Osteocyte (in vitro differentiated cells): ENCODE measurements at places on chromosomes 2 and 18.
A peak's percentile ranks its signal among the peaks of the same experiment; 100 is the strongest.

DNA sequence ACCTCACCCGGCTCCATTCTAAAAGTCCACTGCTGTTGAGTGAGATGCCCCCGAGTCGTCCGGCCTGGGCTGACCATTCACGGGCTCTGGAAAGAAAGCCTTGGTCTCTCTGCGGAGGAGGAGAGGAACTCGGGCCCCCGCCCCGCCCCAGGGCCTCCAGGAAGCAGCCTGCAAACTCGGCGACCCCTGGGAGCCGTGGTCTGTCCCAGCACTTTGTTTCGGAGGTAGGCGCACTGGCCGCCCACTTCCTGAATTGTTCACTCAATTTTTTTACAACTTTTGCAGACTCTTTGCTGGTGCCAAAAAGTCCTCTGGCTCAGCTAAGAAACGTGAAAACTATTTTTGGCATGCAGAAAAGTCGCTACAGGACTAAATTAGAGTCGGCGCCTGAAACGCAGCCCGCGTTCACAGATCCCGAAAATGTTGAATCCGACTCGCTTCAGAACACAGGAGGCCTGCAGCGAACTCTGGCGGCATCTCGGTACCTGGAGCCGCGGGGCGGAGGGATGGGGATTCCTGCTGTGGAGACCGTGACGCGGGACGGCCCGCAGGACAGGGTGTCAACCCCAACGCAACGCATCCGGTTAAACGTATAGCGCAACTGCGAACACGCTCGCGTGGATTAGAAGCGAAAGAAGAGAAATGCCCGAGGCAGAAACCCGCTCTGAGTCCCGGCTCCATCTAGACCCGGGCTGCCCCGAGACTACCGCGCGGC, 1.5 kb downstream of the PXDN start:
- no peaks in the 10 kb centered on the region for H3K36me3 ChIP-seq
- peak overlapping the region; percentile 96 for H3K4me3 ChIP-seq
- peak; percentile 93 for DNase-seq

GRCh38 chr2:58865436-58865835, 624.3 kb upstream of the FANCL start:
- no peak overlapping the region for H3K4me3 ChIP-seq
- peaks cover 28% of the 10 kb centered on the region for H3K27me3 ChIP-seq
- no peaks in the 10 kb centered on the region for H3K4me1 ChIP-seq
- H3K27ac ChIP-seq: no peak overlapping the region

GRCh38 chr18:79353267-79353666, 42.5 kb upstream of the NFATC1 start:
- no peak for DNase-seq
- peaks cover 7% of the 10 kb centered on the region for H3K36me3 ChIP-seq

GRCh38 chr2:31823558-31823957, 187.2 kb downstream of the MEMO1 start:
- DNase-seq: no peak
- no peaks in the 10 kb centered on the region for H3K27me3 ChIP-seq
- no peaks in the 10 kb centered on the region for H3K4me1 ChIP-seq
- no peak overlapping the region for H3K27ac ChIP-seq
- no peaks in the 10 kb centered on the region for H3K36me3 ChIP-seq

DNA sequence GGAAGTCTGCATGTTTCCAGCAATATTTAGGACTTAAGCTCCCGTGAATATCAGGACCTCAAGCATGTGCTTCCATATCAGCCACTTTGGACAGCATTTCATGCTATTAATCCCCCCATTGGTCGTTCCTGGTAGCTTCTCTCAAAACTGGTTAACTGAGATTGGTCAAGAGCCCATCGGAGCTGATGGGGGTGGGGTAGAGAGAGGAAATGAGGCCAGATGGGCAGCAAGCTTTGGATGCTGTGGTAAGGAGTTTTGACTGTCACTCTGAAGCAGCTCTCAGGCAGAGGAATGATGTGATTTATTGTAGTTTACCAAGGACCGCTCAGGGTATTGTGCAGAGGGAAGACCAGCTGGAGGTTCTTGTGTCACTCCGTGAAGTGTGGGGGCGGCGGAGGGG, 81.8 kb downstream of the FAM168B start:
- H3K4me3 ChIP-seq: no peak overlapping the region
- H3K4me1 ChIP-seq: no peaks in the 10 kb centered on the region
- DNase-seq: no peak
- H3K27me3 ChIP-seq: peaks cover 43% of the 10 kb centered on the region
- no peaks in the 10 kb centered on the region for H3K36me3 ChIP-seq

GRCh38 chr2:152573168-152573567, 144.1 kb downstream of the PRPF40A start:
- peaks cover 13% of the 10 kb centered on the region for H3K36me3 ChIP-seq
- H3K4me1 ChIP-seq: peaks cover 16% of the 10 kb centered on the region
- no peaks in the 10 kb centered on the region for H3K27me3 ChIP-seq

- H3K36me3 ChIP-seq: no peaks in the 10 kb centered on the region
- no peak overlapping the region for H3K27ac ChIP-seq
- no peaks in the 10 kb centered on the region for H3K27me3 ChIP-seq
- DNase-seq: peak; percentile 72
- peaks cover 46% of the 10 kb centered on the region for H3K4me1 ChIP-seq
- H3K4me3 ChIP-seq: no peak overlapping the region
These were observed 46.7 kb downstream of the LDLRAD4 start for GRCh38 chr18:13265008-13265910.

DNA sequence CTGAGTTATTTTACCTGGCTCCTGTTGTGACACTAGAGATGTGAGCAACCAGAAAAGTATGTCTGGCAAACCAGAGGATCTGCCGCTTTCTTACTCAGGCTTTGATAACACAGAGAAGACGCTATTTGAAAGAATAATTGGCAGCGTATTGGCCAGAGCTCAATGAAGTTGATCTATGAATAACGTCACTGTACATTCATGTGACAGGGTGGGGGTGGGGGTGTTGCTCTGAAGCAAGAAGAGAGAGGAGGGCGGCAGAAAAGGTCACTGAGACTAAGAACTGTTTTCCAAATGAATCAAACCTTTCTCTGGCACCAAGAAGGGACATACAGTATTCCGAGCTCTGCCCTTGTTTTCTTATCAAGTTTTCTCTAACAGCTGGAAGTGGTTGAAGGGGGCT, 1.7 kb upstream of the ONECUT2 start:
- no peak for DNase-seq
- H3K36me3 ChIP-seq: no peaks in the 10 kb centered on the region
- peaks cover 87% of the 10 kb centered on the region for H3K27me3 ChIP-seq
- peaks cover 44% of the 10 kb centered on the region for H3K4me1 ChIP-seq

- DNase-seq: peak; percentile 32
- H3K27me3 ChIP-seq: peaks cover 72% of the 10 kb centered on the region
- no peak overlapping the region for H3K4me3 ChIP-seq
- H3K27ac ChIP-seq: no peak overlapping the region
These were observed 19.9 kb upstream of the TFCP2L1 start for GRCh38 chr2:121304941-121305340.

GRCh38 chr2:241563981-241564595, 5.5 kb downstream of the BOK start:
- peaks cover under 1% of the 10 kb centered on the region for H3K36me3 ChIP-seq
- H3K27me3 ChIP-seq: no peaks in the 10 kb centered on the region
- H3K4me1 ChIP-seq: peaks cover 41% of the 10 kb centered on the region
- DNase-seq: no peak

GRCh38 chr2:42156721-42157120, 12.4 kb upstream of the EML4 start:
- H3K4me3 ChIP-seq: no peak overlapping the region
- DNase-seq: no peak
- no peak overlapping the region for H3K27ac ChIP-seq

DNA sequence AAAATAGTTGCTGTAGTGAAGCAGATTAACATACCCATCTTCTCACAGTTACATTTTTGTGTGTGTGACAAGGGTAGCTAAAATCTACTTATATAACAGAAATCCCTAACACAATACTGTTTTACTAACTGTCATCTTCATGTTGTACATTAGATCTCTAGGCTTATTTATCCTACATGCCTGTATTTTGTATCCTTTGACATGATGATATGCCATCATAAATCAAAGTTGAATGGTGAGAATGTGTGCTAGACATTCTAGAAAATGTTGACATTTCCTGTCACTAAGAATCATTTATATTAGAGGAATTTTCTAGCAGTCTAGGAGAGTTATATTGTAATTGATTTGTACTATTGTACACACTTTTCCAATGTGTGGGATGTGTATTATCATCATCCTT, 21.5 kb upstream of the CALCRL start:
- peaks cover 42% of the 10 kb centered on the region for H3K36me3 ChIP-seq

DNA sequence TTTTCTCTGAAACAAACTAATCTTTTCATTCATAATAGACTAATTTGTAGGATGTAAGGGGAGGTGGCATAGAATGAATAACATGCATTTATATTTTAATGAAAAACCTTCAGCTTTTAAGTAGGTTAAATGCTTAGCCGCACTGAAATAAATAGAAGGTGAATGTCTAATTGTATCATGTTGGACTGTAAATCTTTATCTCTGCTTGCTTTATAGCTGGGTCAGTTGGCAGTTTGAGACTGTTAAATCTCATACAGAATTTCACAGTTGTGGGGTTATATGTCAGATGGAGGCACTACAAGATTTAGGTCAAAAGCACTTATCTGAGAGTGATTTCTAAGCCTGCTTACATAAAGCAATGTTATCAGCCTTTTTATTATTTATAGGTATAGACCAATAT, 174.7 kb upstream of the SIX3 start:
- H3K36me3 ChIP-seq: peaks cover 3% of the 10 kb centered on the region
- H3K27ac ChIP-seq: no peak overlapping the region
- peaks cover 12% of the 10 kb centered on the region for H3K4me1 ChIP-seq
- H3K27me3 ChIP-seq: peaks cover 56% of the 10 kb centered on the region
- no peak overlapping the region for H3K4me3 ChIP-seq

DNA sequence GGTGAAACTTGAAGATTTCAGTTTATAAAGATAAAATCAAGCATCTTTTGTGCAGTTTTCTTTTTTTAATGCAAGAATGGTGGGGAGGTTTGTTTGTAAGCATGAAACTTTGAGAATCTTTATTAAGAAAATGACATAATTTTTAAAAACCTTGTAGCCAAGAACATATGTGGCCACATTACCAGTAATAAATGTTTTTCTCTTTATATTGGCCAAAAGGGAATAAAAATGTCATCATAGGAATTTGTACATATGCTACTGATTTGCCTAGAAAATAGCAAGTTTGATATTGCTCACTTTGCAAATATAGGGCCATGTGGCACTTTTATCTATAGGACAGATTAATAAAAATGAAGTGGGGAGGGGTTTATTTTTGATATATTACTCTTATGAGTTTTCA, 25.6 kb downstream of the METTL21A start:
- peaks cover 5% of the 10 kb centered on the region for H3K4me1 ChIP-seq
- peaks cover 36% of the 10 kb centered on the region for H3K36me3 ChIP-seq
- no peak overlapping the region for H3K4me3 ChIP-seq
- no peaks in the 10 kb centered on the region for H3K27me3 ChIP-seq
- peak overlapping the region; percentile 48 for H3K27ac ChIP-seq
- DNase-seq: no peak

DNA sequence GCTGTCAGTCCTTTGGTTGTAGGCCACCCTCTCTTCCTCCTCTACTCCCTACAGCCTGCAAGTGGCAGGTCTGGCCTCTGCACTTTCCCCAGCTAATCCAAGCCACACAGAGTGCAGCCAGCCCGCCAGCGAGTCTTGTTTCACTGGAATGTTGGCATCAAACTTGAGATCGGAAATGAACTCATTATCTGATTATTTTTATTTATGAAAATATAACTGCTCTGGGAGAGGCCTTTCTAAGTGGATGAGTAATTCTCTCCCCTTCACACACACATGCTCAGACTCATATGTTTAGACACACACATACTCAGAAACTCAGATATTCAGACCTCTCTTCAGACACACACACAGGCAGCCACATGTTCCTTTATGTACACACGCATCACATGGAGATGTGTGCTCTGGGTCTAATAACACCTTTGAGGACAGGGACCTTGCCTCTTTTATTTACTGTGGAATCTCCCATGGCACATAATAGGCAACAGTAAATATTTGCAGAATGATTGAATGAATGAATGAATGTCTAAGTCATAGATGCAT, 151.3 kb downstream of the ZFP36L2 start:
- H3K36me3 ChIP-seq: no peaks in the 10 kb centered on the region
- peaks cover 75% of the 10 kb centered on the region for H3K4me1 ChIP-seq
- DNase-seq: no peak
- H3K4me3 ChIP-seq: no peak overlapping the region

DNA sequence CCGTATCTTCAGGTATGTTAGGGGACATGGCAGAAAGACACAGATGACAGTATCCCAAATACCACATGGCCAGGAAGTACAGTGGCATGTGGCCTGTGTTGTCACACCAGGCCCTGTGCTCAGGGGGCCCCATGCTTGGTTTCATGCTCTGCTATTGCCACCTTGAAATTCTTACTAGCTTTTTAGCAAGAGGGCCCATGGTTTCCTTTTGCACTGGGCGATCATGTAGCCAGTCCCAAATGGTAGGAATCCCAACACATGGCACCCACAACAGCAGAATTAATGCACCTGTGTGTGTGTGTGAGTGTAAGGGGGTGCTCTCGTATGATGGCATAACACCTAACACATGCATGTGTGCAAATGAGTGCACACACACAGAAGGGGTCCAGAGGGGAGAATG, 39.2 kb downstream of the MYO7B start:
- peak; percentile 62 for DNase-seq
- no peaks in the 10 kb centered on the region for H3K36me3 ChIP-seq
- H3K4me3 ChIP-seq: no peak overlapping the region

DNA sequence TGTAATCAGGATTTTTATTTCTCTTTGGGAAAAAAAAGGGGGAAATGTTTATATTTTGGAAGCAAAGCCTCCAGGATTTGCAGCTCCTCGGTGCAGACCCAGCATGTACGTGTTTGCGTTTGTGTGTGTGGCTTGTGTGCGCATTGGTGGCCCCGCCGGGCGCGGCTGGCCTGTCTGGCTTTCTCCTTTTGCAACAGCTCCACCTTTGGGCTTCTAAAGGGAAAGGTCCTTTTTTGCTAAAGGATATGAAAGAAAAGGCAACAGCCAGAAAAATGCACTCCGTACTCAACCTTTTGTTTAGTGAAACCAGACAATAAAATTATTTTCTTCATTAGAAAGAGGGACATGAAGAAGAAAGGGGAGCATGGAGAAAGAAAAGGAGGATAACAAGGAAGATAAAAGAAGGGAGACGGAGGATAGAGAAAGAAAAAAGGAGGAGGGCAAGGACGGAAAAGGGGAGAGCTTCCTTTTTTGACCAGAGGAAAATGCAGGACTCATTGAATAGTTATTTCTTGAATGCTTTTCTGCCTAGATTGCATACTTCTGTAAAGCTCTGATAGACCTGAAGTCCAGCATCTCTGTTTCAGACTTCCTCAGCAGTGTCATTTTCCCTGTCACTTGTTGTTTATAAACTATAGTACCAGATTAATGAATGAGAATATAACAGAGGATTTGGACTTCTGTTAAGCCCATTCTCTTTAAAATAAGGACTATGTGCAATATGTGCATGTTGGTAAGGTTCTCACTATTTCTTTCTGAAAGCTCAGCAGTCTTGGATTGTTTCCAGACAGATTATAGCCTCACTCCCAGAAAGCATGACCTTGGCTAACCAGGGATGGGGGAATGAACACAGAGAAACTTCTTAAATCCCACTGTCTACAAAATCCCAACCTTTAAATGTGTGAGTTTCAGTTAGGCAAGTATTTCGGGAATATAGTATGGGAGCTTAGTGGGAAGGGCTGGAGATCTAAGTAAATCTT, 563.1 kb upstream of the PIK3C3 start:
- peaks cover 16% of the 10 kb centered on the region for H3K4me1 ChIP-seq
- DNase-seq: peak; percentile 85
- peaks cover 8% of the 10 kb centered on the region for H3K27me3 ChIP-seq
- no peaks in the 10 kb centered on the region for H3K36me3 ChIP-seq

GRCh38 chr2:44211183-44211582, 42.5 kb downstream of the PPM1B start:
- H3K27ac ChIP-seq: no peak overlapping the region
- peaks cover 29% of the 10 kb centered on the region for H3K36me3 ChIP-seq
- DNase-seq: no peak
- H3K4me1 ChIP-seq: no peaks in the 10 kb centered on the region
